ENCODE measurements at places on chromosomes 2 and 18. TPM values are rescaled to one million over a fixed set of nuclear protein-coding genes. Genes with fewer than 3 reads are reported as not detected.

Gene RIT2
- total RNA-seq = not detected

Gene MYOM1
- total RNA-seq = 0.15 TPM

Gene ARHGAP15
- total RNA-seq = not detected

Gene IL36G
- total RNA-seq = not detected

Gene INPP5D
- total RNA-seq = 0.15 TPM

Gene ANKRD53
- 0.83 TPM for total RNA-seq

Gene PKDCC
- total RNA-seq = 129 TPM

Gene NAGK
- total RNA-seq = 70.8 TPM

Gene KLHL41
- 9.8 TPM for total RNA-seq

Gene KANSL1L
- total RNA-seq = 27.3 TPM

Gene OTOS
- 1.2 TPM for total RNA-seq

Gene ROCK2
- total RNA-seq = 57.3 TPM

Gene MEIS1
- total RNA-seq = 127 TPM

Gene MRO
- total RNA-seq = under 0.01 TPM

Data from smooth muscle cell of trachea (primary cell).